ENCODE measurements at places on chromosomes 1 and 21.

DNA sequence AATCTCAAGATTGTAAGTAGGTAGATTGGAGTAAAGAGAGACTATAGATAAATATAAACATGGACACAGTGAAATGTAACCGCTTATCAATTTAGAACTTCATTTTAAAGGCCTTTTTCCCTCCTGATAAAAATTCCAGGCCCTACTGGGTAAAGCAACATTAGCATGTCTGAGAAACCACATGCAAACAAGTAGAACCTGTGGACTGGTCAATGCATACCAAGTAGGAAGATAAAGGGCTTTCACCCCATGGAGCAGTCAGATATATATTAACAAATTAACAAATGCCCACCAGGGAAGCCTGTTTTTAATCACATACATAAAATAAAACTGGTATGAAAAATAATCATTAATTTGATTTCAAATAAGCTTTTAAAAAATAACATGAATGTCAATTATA is 8.1 kb downstream of the DPH5 start:
- no peak for DNase-seq

- DNase-seq: no peak
Measured at GRCh38 chr1:111358964-111359363, 68.3 kb downstream of the CHIA start.

- DNase-seq: peak; percentile 61
Measured at GRCh38 chr1:184622136-184622823, 132.4 kb downstream of the EDEM3 start.

GRCh38 chr1:39205102-39205780 is 746 bp downstream of the MACF1 start:
- DNase-seq: peak; percentile 82

DNA sequence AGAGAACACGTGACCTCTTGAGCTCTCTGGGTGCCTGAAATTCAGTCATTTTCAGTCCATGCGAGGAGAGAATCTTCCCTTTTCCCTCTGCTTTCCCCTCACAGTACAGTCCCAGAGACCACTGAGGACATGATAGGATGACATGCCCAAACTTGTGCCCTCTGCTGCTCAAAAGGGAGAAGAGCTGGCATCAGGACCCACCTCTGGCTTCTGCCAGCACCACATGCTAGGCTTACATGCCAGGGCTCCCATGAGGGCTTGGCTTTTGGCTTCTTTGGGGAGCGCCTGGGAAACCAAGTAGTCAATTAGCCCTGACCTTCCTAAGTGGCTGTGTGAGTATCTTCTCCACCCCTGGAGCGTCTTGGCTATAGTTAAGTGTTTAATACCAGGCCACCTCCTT is 13.8 kb upstream of the KCNQ4 start:
- DNase-seq: no peak

DNA sequence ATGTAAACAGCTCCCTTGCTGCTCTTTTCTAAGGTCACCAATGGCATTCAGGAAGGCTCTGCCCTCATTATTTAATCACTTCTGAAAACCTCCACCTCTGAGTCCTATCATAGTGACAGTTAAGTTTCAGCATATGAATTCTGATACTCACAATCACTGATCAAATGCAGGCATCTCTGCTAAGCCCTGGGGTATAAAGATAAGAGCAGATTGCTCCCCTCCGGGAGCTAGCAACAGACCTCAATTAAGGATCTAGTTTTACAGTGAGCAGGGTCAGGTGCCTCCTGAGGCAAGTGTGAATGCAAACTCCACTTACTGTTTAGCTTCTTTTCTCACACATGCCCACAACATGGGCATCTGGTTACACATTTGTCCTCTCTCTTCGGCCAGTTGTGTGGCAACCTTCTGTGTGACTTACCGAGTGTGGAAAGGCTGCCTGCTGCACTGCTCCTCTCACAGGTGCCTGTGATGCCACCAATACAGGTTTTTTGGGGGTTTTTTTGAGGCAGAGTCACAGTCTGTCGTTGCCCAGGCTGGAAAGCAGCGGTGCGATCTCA is 15.0 kb downstream of the IL10RB start:
- no peak for DNase-seq

- no peak for DNase-seq
Measured at GRCh38 chr1:77030401-77031105, 163.3 kb downstream of the ST6GALNAC5 start.

- no peak for DNase-seq
Measured at GRCh38 chr21:29074007-29074376, 544 bp upstream of the CCT8 start.

DNA sequence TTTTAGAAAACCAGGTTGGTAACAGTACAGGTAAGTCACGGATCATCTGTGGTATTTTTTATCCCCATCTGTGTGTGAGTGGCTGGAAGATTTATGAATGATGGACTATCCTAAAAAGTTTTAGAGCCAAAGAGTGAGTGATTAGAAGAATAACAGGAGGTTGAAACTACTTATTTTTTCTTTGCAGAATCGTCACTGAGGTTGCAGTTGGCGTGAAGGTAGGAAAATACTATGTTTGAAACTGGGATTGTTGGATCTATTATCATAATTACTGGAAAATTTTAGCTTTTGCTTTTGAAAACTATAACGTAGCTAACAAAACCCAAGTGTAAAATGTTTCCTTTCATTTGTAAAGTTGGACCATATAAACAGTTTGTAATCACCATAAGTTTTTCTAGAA is 1.8 kb downstream of the PTBP2 start:
- DNase-seq: no peak

DNA sequence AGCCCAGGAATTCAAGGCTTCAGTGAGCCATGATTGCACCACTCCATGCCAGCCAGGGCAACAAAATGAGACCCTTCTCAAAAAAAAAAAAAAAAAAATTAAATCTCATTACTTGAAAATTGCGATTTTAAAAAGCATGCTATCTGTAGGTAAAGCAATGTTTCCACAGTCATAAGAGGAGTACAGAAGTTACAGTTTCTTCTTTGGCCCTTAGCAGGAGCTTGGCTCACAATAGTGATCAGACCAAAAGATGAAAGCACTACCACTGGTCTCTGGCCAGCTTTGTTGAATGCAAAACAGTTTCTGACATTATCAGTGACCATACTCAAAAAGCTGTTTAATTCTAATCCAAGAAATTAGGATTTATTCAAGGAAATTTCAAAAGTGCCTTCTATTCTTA is 31.2 kb downstream of the VAV3 start:
- DNase-seq: no peak

DNA sequence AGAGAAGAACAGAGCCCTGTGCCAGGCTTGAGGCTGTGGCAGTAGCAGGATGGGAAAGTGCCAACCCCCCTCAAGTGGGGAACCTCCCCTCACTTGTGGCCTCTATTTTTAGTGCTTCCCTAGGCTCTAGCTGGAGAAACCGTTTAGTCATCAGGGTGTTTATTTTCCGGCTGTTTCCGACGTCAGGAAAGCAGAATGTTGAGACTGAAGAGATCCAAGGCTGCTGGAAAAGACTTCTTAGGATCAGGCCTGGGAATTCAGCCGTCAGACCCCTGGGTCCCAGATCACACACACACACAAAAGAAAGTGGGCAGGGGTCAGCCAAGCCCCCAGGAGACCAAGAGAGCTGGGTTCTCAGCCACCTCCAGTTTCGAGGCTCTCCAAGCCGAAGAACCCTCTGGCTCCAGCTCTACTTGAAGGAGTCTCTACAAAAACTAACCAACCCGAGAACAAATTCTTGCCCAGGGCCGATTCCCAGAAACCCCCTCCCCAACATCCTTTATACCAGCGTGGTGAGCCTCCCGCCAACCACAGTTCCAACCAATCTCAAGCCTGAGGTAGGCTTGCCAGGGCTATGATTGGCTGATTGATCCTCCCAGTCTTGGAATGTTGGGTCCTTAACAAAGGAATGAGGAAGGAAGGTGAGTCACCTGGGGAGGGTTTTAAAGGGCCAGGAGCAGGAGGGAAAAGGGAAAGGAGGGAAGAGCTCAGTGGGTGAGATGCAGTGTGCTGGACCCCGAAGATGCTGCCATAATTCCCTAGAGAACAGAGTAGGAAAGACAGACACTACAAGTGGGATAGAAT is 2.5 kb upstream of the MEF2D start:
- DNase-seq: peak; percentile 97

GRCh38 chr1:199109160-199109559 is 470.3 kb downstream of the PTPRC start:
- DNase-seq: no peak
